Fibroblast of the aortic adventitia (primary cell): ENCODE measurements at places on chromosomes 7 and 10. TPM values are rescaled to one million over a fixed set of nuclear protein-coding genes. Genes with fewer than 3 reads are reported as not detected.

DNA sequence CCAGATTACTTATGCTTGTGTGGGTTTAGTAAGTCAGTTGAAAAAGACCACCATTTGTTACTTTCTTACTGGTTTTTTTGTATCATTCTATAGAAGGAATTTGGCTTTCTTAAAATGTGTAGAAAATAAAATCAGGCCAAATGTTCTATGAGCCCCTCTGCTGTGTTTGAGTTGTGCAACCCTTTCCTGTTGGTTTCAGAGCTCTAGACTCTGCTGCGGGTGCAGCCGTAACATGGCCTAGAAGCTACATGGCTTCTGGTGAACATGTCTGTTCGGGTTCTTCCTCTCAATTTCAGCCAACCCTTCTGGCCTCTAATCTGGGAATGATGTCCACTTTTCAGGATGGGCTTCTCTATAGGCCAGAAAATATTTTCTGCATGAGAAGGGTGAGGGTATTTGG lies 56.6 kb upstream of the RAB18 start:
- no peak for DNase-seq

- DNase-seq, result peak; percentile 12
These were observed 18.8 kb downstream of the CHAT start for GRCh38 chr10:49632406-49633317.

DNA sequence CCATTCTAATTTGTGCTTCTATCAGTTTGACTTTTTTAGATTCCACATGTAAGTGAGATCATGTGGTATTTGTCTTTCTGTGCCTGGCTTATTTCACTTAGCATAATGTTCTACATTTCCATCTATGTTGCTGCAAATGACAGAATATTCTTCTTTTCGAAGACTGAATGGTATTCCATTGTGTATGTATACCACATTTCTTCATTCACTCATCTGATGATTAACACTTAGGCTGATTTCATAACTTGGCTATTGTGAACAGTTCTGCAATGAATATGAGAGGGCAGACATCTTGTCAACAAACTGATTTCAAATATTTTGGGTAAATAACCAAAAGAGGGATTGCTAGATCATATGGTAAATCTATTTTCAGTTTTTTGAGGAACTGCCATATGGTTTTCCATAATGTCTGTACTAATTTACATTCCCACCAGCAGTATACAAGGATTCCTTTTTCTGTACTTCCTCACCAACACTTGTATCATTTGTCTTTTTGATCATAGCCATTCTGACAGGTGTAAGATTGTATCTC lies 52.9 kb downstream of the ZNF22 start:
- DNase-seq, result no peak

- DNase-seq, result no peak
These were observed 14.1 kb downstream of the ZWINT start for GRCh38 chr10:56346845-56347415.

GRCh38 chr7:43602256-43602655 lies 19.3 kb downstream of the STK17A start:
- DNase-seq, result no peak

GRCh38 chr10:48439031-48439430 lies 132.6 kb downstream of the MAPK8 start:
- DNase-seq, result peak; percentile 68

GRCh38 chr7:36971515-36972139 lies 247.3 kb upstream of the AOAH start:
- DNase-seq, result no peak

GRCh38 chr7:1041551-1042491 lies 2.5 kb upstream of the GPR146 start:
- no peak for DNase-seq

- peak; percentile 26 for DNase-seq
These were observed 22.8 kb downstream of the FAM107B start for GRCh38 chr10:14751921-14752320.

- DNase-seq, result peak; percentile 35
These were observed 992 bp upstream of the IGF2BP3 start for GRCh38 chr7:23471106-23471859.

- DNase-seq, result peak; percentile 47
These were observed 178.6 kb downstream of the RPS24 start for GRCh38 chr10:78212060-78212785.

DNA sequence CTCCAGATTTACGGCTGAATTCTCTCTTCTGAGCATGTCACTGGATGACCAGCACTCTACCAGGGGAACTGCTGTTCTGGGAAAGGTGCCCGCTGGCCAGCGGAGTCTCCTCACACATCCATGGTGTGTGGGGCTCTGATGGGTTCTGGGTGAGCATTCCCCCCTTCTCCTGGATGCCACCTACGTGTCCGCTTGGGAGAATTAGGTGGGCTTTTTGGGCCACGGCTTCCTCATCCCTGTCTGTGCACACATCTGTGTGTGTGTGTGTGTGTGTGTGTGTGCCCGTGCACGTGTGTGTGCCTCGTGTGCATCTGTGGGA lies 163.0 kb downstream of the DNAJB6 start:
- no peak for DNase-seq

DNA sequence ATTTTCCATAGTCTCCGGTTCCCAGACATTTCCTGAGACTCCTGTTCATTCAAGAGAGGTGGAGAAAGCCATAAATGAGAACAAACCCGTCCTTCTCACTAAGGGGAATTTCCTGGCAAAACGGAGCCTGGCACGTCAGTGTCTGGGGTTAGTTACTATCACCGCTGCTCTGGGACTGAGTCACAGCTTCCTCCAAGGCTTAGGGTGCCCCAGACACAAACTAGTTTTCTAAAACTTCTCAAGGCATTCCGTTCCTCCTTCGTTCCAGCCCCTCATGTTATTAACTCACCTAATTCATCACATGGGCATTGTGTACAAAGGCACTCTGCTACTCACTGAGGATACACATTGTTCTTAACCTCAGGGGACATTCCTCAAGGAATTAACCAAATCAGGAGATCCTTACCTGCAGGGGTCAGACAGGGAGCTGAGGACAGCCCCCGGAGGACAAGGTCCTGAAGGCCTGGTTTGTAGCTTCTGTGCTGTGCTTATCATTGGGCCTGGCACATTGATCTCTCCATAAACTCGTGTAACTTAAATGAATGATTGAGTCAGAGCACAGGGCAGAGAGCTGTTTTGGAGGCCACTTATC lies 103.0 kb upstream of the KLF6 start:
- peak; percentile 85 for DNase-seq

- DNase-seq, result peak; percentile 49
These were observed 40.2 kb downstream of the ARL4A start for GRCh38 chr7:12727455-12728191.

- peak; percentile 74 for DNase-seq
These were observed 18.8 kb downstream of the IFIT3 start for GRCh38 chr10:89346405-89347254.

DNA sequence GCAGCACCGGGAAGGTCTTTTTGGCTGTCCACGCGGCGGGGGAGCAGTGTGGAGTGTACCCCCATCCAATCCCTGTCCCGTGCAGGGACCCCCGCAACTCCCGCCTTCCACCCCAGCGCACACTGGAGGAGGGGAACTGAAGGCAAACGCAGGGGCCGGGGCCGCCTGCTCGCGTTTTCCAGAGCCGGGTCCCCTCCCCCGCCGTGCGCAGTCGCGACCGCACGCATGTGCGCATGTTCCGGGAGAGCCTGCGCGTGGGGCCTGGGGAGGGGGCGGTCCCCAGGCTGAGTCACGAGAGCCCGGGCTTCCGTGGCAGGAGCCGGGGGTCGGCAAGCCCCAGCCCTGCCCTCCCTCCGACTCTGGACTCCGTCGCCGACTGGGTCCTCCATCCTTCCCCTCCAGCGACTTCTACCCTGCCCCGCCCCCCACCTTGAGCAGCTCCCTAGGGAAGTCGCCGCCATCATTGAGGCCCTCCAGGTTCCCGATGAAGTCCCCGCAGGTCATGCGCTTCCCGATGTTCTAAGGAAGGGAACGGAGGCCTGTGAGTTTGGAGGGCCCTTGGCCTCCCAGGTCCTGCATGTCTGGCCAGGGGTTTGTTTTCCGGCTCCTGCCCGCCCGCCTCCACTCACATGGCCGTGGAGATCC lies 8.0 kb downstream of the PSD start:
- DNase-seq, result no peak

- DNase-seq, result no peak
These were observed 66.0 kb upstream of the VIPR2 start for GRCh38 chr7:159210581-159211235.

DNA sequence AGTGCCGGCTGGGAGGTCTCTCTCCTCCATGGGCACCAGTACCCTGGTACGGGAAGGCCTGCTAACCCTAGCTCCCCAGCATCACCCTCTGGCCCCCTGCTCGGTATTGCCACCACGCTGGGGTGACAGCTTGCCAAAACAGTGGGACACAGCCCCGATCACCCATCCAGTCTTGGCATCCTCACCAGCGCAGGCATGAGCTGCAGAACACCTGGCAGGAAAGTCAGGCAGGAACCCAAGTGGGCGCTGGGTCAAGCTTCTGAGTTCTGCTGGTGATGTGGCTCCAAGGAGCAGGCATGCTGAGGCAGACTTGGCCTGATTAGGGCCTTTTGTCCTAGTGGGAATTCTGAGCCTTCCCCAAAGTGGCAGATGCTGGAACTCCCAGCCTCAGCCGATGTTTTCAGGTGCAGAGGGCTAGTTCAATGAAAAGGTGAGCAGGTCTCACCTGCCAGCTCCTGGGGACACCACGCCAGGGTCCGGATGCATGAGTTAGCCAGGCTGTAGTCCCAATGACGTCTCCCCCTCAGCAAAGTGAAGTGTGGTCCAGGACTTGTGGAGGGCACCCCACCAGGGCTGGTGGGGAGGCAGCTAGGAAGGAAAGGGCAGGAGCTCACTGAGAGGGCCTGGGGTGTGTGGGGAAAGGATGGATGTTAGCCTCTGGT lies 8.5 kb upstream of the ZNF22 start:
- no peak for DNase-seq

- no peak for DNase-seq
These were observed 355.0 kb downstream of the RNLS start for GRCh38 chr10:88228130-88228529.

DNA sequence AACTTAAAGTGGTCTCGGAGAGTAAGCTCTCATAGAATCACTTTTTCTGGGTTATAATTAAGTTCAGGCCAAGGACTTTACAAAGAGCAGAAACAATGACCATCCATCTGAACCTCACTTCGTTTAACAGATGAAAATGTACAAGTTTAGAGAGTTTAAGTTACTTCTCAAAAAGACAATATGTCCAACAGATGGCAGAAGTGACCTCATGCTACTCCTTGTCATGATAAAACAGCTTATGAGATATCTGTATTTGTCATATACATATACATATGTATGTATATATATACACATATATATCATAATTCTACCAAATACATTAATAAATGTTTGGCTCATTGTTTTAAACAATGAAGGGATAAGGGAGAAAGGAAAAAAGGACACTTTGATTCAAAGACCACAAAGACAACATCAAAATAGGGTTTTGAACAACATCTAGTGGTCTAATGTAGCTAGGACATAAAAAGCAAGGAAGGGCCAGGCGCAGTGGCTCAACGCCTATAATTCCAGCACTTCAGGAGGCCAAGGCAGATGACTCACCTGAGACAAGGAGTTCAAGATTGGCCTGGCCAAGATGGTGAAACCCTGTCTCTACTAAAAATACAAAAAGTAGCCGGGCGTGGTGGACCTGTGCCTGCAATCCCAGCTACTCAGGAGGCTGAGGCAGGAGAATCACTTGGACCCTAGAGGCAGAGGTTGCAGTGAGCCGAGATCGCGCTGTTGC lies 17.8 kb downstream of the NAPEPLD start:
- DNase-seq, result no peak

GRCh38 chr10:110681023-110681681 lies 37.0 kb downstream of the RBM20 start:
- no peak for DNase-seq

- no peak for DNase-seq
These were observed 113.7 kb downstream of the RELN start for GRCh38 chr7:103875718-103876117.

DNA sequence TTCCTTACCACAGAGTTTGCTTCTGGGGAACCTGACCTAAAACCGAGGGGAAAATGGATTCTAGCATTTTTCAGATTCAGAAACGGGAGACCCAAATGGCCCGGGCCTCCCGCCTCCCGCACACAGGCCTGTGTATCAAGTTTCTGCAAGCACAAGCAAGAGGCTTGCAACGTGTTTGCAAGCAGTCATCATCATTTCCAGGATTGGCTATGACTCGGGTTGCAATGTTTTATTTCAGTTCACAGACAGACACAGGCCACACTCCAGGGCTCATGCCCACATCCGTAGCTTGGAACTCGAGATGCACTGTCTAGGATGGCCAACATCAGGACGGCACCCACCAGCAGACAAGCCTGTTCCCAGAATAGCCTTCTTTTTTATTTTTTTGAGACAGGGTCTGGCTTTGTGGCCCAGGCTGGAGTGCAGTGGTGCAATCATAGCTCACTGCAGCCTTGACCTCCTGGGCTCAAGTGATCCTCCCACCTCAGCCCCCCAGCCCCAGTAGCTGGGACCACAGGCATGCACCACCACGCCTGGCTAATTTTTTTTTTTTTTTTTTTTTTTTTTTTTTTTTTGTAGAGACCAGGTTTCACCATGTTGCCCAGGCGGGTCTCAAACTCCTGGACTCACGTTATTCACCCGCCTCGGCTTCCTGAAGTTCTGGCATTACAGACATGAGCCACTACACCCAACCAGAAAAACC lies 68.1 kb upstream of the FOXK1 start:
- DNase-seq, result peak; percentile 84

- DNase-seq, result no peak
These were observed 25.6 kb downstream of the ZNF783 start for GRCh38 chr7:149287622-149288021.

Gene FFAR4
- total RNA-seq, result not detected in 2 replicates

Gene HECW1
- 0.82 and 3.6 TPM in 2 replicates for total RNA-seq

Gene MNX1
- total RNA-seq, result not detected in 2 replicates

Gene EVX1
- not detected in 2 replicates for total RNA-seq

Gene GPR26
- under 0.01 TPM in 1 of 2 replicates, not detected in the other for total RNA-seq

Gene CCDC146
- total RNA-seq, result 1.4 and 2.0 TPM in 2 replicates

Gene OR6B1
- total RNA-seq, result not detected in 2 replicates

Gene EN2
- total RNA-seq, result under 0.01 TPM in 1 of 2 replicates, not detected in the other

Gene ZNF485
- total RNA-seq, result 3.8 and 4.0 TPM in 2 replicates

Gene MLXIPL
- 0.72 and 2.0 TPM in 2 replicates for total RNA-seq

Gene DENND2A
- 10.8 and 17.7 TPM in 2 replicates for total RNA-seq

Gene CYP3A5
- 1.1 and 2.9 TPM in 2 replicates for total RNA-seq

Gene PROSER2
- 3.1 and 4.7 TPM in 2 replicates for total RNA-seq

Gene STAMBPL1
- 35.3 and 50.0 TPM in 2 replicates for total RNA-seq

Gene ANLN
- 9.1 and 171 TPM in 2 replicates for total RNA-seq

Gene ZNF655
- 54.2 and 76.0 TPM in 2 replicates for total RNA-seq

Gene PTF1A
- not detected in 2 replicates for total RNA-seq

Gene TMEM139
- total RNA-seq, result not detected in 2 replicates
